ENCODE measurements at places on chromosomes 6 and 20.
A peak's percentile ranks its signal among the peaks of the same experiment; 100 is the strongest.

GRCh38 chr6:104705916-104706442 is 153.7 kb downstream of the HACE1 start:
- no peak for DNase-seq

DNA sequence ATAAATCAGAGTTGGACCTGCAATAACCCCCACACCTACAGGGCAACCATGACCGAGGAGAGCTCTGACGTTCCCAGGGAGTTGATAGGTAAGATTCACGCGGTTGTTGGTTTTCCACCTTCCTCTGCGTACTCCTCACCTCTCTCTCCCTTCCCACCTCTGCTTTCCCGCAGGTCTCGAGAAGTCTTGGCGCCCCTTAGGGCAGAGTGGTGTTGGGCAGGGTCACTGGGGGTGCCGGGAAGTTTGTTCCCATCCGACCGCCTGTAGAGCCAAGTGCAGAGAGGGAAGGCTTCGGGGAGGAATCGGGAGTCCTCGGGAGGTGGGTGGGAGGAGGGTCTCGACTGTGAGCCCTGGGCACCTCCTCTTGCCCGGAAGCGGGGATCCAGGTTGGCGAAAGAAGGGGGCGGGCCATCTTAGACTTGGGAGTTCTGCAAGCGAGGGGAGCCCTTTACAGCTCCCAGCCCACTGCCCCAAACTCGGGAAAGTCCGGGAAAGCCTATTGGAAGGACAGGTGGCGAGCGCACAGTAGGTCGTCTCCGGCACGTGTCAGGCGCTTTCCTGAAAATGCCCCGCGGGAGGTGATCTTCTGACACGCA is 672 bp downstream of the CARMIL1 start:
- no peak for DNase-seq

DNA sequence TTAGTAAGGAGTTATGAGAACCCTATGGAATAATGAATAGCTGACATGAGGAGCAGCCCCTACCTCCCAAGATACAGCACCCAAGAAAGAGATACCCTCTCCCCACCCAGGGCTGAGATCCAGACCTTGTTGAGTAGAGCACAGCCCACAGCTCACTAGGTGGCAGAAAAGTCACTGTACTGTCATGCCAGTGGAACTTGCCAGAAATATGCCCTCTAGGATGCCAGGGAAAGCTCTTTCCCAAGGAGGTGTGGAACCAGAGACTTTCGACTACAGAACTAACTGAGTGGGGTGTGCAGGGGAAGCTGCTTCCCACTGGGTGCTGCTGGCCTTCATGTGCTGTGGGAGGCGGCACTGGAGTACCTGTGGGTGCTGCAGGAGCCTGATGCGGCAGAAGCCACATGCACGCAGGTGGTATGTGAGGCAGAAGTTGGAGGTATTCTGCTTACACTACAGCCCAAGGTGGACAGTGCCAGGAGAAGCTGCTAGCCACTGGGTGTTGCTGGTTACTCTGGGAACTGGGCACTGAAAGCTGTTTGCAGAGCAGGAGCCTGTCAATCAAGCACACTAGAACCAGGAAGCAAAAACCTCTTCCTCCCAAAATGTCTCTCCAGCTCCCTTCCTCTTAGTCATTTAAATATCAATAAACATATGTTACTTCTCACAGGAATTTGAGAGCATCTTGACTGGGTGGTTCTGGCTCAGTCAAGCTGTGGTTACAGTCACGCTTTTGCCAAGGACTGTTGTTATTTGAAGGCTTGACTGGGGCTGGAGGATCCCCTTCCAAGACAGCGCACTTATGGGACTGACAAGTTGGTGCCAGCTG is 17.8 kb downstream of the ARMC12 start:
- no peak for DNase-seq

- DNase-seq: peak; percentile 10
These were observed 558 bp downstream of the XKR7 start for GRCh38 chr20:31968291-31969126.

- DNase-seq: no peak
These were observed 58.8 kb downstream of the ZBTB9 start for GRCh38 chr6:33513213-33513612.

GRCh38 chr6:87698547-87699006 is 3.5 kb downstream of the AKIRIN2 start:
- DNase-seq: no peak

DNA sequence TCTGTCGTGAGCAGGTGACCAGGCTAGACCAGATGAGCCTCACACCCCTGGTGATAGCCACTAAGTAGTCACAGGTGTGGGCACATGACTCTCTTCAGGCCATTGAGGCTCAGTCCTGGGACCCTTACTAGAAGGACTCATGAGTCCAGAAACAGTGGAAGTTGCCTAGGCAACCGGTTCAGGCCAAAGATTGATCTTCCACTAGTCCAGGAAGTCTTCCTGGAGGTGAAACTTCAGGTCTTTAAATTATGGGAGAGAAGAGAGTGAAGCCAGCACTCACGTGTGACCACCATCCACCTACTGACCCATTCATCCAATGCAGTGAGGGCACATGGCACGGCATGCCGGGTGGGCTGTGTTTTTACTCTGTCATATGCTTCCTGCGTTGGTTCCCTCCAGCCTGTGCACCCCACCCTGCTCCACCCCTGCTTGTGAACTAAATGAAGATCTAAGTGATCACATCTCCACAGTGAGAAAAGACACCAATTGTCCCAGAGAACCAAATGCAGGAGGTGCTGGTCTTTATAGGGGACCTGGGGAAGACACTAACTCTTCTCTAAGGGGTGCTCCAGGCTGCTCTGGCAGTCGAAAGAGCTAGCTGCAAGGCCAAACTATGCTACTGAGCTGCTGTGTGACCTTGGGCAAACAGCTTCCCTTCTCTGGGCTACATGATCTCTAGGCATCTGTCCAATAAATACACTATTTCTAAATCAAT is 12.5 kb upstream of the STX16 start:
- DNase-seq: no peak

DNA sequence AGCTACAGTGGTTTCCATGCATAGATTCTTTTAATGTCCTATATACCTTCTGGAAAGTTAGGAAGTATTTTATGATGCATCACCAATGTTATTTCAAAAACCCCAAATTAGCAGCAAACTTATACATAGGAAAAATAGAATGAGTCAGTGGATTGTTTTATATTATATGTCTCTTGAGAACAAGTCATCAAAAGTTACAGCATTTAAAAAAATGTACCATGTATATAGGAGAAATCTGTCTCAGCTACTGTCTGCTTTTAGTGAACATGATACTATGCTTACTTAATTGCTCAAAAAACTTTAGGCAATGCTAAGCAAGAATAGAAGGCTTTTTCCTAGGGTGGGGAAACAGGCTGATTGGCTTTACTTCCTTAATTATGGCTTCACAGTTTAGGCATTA is 365.3 kb downstream of the SAMD5 start:
- no peak for DNase-seq

GRCh38 chr6:7106752-7107577 is 796 bp upstream of the RREB1 start:
- no peak for DNase-seq

DNA sequence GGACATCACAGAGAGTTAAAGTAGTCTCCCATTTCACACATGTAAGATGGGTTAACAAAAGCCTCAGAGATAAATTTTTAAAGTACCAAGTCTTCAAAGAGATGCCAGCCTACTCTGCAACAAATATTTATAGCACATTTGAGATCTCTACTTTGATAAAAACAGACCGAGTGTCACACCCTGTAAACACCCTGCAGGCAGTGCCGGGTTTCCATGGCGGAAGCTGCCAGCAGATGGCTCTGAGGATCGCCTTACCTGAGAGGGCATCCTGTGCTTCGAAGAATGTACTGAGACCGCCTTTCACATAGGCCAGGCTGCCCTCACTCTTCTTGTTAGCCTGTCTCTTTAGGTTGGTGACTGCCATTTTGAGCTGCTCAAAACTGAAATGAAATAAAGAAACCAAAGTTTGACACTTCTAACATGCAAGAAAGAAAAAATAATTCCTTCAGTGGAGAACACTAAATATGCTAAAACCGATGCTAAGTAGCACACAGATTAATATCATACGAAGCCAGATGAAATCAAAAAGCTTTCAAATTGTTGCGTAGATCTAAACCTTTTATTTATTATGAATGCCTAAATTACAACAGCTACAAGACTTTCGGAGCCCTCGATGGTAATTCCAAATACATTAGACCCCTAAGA is 39.3 kb downstream of the HUS1B start:
- no peak for DNase-seq

DNA sequence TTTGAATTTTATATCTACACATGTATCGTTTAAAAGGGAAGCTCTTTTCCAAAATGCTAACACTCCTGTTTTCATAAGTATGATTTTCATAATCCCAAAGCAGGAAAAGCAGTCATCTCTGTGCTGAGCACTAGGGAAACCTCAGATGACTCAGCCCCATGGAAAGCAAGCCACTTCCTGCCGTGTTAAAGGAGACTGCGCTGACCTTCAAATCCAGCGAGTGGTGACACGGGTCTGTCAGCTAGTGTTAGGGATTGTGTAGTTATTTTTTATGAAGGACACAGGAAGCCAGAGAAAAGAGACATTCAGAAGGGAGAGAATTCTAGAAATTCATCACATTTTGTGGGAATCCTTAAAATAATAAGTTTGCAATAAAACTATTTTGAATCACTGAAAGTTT is 57.0 kb upstream of the CD93 start:
- no peak for DNase-seq

DNA sequence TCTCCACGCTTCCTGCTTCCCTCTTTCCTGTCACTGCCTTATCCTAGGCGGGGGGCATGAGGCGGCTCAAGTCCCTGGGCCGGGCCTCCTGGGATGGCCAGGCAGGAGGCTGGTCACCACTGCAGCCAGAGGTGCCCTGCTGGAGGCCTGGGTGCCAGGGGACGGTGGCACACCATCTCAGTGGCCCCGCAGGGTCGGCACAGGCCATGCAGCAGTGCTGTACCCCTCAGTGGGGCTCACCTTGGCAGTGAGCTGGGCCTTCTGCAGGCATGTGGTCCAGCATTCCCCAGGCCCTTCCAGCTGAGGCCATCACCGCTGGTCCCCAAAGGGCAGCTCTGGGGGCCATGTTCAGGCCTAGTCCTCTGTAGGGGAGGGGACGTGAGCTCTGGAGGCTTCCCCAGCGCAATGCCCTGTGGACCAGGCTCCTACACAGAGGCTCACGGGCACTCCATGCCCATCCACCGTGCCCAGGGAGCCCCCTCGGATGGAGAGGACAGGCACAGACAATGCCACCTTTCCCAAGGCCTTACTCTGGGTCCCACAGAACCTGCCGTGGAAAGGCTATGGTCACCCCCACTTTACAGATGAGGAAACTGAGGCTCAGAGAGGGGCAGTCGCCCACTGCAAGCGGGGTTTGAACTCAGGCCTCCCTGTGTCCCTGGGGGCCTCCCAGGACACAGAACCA is 123.8 kb downstream of the TAF4 start:
- DNase-seq: no peak

DNA sequence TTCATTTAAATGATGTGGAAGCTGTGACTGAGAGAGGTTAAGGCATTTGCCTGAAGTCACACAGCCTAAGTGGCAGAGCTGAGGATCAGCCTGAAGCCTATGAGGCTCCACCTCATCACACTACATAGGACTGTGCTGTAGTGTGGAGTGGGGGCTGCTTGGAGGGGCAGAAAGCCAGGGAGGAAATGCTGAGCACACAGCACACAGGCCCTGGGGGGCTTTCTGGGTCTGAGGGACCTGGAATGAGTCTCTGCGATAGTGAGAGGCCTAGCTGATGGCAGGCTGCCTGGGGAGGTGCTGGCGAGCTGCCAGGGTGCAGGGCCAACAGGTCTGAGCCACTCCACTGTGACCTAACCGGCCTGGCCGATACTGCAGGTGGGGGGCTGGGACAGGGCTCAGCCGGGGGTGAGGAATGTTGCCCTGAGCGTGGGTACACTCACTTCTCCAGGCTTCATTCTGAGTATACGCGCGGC is 2.2 kb upstream of the ARHGAP40 start:
- DNase-seq: no peak

- DNase-seq: no peak
These were observed 137.6 kb downstream of the UST start for GRCh38 chr6:148884461-148884860.

- no peak for DNase-seq
These were observed 287.2 kb downstream of the QKI start for GRCh38 chr6:163701762-163702161.

DNA sequence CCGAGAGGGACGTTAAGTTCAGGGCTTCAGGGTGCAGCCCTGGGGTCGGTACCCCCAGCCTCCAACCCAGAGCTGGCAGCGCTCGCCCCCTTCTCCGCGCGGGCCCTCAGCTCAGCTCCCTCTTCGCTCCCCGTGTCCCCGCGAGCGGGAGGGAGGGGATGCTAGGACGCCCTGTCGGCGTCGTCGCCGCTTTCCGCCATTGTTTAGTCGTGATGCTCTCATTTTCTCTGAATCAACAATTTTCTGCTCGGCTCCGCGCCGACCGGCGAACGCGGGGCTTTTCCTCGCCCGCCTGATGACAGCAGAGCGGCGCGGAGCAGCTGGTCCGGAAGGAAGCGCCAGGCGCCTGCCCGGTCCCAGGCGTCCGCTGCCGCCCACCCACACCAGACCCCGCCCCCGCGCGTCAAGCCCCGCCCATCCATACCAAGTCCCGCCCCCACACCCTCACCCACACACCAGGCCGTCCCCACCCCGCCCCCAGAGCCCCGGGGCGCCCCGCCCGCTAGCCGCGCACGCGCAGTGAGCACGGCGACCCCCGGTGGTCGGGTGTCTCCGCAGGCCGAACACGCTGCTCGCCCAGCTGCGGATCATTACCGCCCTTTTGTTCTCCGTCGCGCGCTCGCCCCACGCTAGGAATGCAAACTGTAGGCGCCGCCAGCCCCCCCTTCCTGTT is 50.1 kb upstream of the SLC32A1 start:
- DNase-seq: no peak

GRCh38 chr6:138785079-138785478 is 10.8 kb upstream of the ECT2L start:
- no peak for DNase-seq

DNA sequence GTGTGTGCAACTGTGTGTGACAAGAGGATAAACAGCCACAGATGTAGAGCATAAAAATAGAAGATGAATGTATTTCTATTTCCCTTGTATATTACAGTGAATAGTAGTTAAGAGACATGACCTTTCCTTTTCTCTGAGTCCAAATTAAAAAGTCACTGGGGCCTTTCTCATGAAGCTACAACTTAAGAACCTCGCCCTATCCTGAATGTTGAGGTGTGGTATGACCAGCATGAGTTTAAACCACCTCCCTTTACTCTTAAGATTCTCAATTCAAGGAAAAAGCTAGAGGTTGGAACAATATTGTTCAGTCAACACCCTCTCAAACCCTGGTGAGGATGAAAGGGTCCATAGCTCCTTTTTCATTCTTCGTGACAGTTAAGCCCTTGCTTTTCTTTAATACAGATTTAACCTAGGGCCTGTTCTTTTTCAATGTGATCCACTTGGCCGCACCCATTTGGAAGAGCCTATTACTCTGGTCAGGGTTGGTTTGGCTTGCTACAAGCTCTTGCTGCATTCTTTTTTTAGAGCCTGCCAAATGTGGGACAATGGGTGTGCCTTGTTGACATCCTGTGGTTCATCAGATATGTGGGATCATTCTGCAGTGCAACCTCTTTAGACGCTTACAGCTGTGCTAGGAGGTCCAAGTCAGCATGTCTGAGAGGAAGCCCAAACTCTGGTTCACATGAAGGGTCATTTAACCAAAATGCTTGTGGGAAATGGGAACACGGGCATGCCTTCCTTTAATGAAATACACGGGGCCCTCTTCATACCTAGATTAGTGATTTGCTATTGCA is 290.0 kb downstream of the HAO1 start:
- DNase-seq: no peak

- no peak for DNase-seq
These were observed 30.5 kb downstream of the RPRD1B start for GRCh38 chr20:38063911-38064530.

Data from non-pigmented ciliary epithelial cell (primary cell).